NCI-H2107 (cell line): ENCODE measurements at places on chromosomes 4 and X.

GRCh38 chr4:10841697-10842096 lies 157.1 kb upstream of the CLNK start:
- no peak for DNase-seq

- peak; percentile 59 for DNase-seq
Measured at GRCh38 chrX:9708923-9709553, 56.6 kb downstream of the GPR143 start.

DNA sequence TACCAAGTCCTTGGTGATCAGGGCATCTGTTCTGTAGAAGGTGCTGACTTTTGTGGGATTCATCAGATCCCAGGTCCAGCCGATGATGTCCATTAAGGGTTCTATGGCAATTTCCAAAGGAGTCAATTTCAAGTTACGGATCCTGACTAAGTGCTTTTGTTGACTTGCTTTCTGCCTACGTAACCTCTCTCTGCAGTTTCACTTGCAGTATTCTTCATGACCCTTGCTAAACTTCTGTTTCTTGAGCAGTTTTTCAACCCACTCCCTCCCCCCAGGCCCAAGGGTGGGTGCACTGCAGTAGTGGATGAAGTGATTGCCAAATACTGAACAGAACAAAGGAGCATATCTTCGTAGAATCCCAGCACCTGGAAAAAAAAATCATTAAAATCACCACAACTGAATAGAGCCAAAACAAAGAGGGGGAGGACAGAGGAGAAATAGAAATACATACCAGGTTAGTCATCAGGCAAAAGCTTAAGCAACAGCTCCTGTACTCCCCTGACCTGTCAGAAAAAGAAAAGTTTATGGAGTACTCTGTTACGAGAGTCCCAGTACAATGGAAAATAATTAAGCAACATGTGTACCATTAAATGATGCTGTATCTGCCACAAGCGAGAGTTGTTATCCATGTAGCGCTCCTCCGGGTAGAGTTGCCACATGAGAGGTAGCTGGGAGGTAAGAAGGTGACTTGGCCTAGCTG lies 5.8 kb downstream of the CMC4 start:
- DNase-seq, result no peak

GRCh38 chrX:67574696-67575095 lies 30.9 kb downstream of the AR start:
- no peak for DNase-seq

- DNase-seq, result no peak
Measured at GRCh38 chr4:41072021-41072777, 142.1 kb downstream of the APBB2 start.

DNA sequence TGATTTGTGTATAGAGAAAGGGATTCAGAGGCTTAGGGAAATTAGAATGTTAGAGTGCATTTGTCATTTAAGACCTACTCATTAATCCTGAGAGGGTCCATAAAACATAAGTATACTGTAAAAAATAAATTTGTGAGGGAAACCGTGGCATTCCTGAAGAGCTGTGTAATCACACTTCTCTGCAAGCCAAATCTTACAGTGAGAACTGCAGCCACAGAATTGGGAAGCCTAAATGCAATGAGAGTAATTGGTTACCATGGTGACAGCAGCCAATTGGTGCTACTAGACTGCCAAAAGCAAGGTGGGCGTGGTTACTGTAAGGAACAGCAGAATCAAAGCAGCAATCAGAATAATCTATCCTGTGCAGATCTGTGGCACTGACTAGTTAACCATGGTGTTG lies 345.2 kb upstream of the GRID2 start:
- DNase-seq, result no peak

- DNase-seq, result no peak
Measured at GRCh38 chrX:38006291-38006690, at the start of gene SYTL5. Gene SYTL5 (plus strand): TSS chrX:38006553. CDS start chrX:38033890, 27,337 bp downstream.

GRCh38 chrX:37685381-37686359 lies at the start of gene XK:
Gene XK (plus strand): TSS chrX:37685791. CDS start chrX:37685962, 171 bp downstream.
- peak; percentile 5 for DNase-seq

DNA sequence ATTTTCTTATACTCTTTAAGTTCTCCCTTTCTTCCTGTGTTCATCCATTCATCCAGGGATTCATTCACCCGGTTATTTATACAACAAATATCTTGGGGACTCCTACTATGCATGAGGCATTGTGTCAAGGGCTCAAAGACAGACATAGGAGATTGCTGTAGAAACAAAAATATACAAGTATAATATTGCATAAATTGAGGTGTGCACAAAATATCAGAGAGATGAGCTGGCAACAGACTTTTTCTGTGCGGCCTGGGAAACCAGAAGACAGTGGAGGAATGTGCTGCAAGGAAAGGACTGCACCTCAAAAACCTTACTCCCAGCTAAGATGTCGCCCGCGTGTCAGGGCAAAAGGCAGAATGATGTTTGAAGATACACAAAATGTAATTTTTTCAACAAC lies 9.6 kb downstream of the OTOP1 start:
- no peak for DNase-seq

- no peak for DNase-seq
Measured at GRCh38 chr4:184850018-184850417, 24.2 kb upstream of the ACSL1 start.

DNA sequence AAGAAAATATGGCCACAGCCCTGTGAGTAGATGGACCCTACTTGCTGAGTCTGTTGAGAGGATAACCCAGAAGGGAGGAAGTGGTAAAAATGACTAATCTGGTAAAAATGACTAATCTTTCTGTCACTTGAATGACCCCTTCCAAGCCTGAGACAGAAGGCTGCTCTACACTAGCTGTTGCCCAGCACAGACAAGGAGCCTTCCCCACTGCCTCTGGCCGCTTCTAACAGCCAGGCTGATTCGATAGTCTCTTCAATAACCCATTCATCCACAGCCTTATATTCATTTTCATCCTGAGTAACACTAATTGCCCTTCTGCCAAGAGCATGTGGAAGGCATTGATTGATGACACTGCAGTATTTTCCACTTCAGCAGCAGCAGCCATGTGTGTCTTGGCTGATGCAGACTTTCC lies 18.4 kb downstream of the MAGEB17 start:
- no peak for DNase-seq

DNA sequence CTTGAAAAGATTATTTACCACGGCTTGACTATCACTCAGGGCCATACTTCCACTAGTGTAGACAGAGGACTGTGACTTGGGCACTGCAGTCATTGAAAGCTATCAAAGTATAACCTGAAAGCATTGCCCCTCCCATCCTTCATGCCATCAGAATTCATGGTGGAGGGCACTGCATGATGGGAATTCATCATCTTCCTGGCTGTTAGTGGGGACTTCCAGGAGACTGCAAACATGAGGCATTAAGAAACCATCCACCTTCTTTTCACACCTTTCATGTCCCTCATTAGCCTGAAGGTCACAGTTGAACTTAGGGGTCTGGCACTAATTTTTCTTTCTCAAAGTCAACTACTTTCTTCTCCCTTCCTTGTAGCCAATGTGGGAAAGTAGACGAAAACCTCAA lies 25.8 kb downstream of the VSIG4 start:
- DNase-seq, result no peak

- no peak for DNase-seq
Measured at GRCh38 chr4:146508229-146508939, 13.4 kb downstream of the SLC10A7 start.
